Muscle of back (tissue), 13 donors: ENCODE measurements at places on chromosomes 6 and 20. TPM values are rescaled to one million over a fixed set of nuclear protein-coding genes. Genes with fewer than 3 reads are reported as not detected.

HUS1B gene
- 0.30 TPM for polyA plus RNA-seq

DNA sequence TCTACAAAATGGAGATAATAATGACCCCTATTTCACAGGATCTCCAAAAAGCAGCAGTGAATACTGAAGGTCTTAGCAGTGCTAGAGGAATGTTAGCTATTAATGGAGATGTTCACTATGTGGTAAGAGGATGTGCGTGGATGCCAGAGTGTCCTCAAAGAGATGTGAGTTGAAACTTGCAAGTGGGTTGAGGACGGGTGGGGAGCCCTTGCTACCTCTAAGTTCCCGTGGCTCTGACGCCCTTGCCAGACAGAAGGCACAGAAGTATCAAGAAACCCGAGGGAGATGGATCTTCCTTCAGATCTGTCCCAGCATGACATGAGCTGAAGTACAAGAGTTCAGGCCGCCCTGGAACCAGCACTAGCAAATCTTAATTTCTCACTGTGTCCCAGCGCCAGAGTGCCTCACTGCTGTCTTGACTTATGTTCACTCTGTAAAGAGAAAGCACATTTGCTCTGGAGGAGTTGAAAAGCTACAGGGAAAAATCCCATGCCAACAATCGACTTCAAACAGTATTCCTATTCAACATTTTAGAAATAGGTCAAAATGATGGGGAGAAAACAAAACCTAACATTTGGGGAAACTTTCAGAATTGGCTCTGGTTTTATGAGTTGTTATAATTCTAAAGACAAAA is 59.5 kb downstream of the FYN start:
- no peak for DNase-seq

DNA sequence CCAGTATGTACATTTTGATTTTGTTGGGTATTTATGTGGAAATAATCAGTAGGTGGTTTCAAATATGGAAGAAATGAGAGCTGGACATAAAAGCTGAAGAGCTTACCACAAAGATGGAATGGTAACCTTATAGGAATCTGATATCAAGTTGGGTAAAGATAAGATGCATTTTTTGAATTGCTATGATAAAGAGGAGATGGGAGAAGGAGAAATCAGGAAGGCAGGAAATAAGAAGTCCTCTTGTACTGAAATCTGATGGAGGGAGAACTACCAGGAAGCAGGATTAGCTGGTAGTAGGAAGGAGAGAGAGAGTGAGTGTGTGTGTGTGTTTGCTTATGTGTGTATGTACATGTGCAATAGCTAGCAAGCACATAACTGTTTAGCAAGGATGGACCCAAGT is 468.4 kb downstream of the PHF3 start:
- DNase-seq: no peak

PSORS1C1 gene
- polyA plus RNA-seq: 2.1 TPM

DNA sequence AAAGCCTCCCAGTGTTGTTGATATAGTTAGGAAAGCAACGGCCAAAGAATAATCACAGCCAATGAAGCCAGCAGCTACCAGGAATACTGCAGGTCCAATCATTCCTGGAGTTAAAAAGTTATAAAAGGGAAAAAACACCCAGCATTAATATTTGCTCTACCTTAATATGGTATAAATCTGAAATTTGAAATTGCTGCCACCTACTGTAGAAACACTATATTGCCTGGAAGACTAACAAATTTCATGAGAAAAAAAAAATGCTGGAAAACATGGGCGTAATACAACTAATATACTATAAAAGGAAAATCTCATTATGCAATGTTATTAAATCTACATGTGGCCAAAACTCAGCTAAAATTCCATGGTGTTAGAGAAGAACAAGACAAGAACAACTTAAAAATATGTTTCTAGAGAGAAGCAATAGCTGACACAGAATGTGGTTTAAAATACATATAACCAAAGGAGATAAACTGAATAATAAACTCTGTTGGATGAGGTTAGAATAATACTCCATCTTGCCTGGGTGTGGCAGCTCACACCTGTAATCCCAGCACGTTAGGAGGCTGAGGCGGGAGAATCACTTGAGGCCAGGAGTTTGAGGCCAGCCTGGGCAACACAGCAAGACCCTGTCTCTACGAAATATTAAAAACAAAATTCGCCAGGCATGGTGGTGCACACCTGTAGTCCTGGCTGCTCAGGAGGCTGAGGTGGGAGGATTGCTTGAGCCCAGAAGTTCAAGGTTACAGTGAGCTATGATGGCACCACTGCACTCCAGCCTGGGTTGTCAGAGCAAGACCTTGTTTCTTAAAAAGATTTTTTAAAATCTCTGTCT is 43.1 kb downstream of the SLC17A5 start:
- peak; percentile 59 for DNase-seq

SEL1L2 gene
- polyA plus RNA-seq: not detected

DNA sequence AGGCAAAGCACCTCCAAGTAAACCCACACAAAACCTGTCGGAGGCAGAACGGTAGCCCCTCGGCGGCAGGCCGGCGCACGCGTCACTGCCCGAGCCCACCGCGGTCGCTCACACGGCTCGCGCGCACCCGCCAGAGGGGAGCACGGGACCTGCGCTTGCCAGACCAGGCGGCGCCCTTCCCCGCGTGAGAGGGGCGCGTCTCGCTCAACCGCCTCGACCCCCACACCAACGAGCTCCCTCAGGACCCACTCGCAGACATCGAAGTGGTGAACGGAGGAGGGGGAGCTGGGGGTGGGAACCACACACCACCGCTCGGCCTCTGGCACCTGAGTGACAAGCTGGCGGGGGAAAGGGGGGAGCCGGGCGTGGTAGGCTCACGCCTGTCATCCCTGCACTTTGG is 1513.4 kb upstream of the DEFB115 start:
- DNase-seq: no peak

DNA sequence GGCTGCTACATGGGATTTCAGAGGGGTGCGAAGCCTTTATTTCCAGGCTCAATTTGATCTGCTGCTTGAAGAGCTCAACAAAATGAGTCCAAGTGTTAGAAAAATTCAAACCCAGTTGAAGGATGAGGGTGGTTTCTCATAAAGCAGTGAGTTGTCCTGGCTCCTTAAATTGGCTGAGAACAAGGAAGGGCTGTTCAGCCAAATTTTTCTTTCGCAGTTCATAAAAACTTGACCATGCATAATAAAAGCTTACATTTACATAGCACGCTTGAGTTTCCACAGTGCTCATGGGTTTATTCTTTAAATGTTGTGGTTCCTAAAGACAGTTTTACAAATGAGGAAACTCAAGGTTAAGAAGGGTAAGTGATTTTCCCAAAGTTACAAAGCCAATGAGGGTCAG is 174.4 kb upstream of the FOXA2 start:
- DNase-seq: peak; percentile 27

FOXQ1 gene
- 0.12 TPM for polyA plus RNA-seq

DNA sequence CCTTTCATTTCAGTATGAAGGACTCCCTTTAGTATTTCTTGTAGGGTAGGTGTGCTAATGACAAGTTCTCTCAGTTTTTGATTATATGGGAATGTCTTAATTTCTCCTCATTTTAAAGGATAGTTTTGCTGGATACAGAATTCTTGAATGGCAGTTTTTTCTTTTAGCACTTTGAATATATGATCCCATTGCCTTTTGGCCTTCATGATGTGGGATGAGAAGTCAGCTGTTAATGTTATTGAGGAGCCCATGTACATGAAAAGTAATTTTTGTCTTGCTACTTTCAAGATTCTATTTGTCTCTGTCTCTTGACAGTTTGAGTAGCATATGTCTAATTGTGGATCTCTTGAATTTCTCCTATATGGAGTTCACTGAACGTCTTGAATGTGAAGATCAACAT is 30.9 kb downstream of the RSPH3 start:
- DNase-seq: no peak

MOG gene
- not detected for polyA plus RNA-seq

- DNase-seq: no peak
Observed at GRCh38 chr6:155778336-155778735, 322.7 kb upstream of the NOX3 start.

DNA sequence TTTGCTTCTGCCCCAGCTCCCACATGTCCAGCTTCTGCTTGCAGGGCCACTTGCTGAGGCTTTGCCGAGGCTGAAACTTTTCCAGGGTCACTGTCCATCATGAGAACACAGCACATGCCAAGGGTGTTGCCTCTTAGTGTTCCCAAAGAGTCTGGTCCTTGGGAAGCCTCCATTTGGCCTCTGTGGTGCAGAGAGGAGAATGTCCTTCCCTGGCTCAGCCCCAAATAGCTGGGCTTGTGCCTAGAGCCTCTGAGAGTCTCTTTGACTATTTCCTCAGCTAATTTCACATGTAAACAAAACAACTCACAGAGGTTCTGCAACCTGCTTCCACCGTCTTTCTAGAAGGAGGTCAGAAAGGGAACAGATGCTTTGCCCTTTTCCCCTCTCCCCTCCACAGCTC is 40.4 kb upstream of the RAB23 start:
- DNase-seq: peak; percentile 70

- DNase-seq: no peak
Observed at GRCh38 chr6:29720863-29721262, 2.4 kb upstream of the HLA-F start.

EBF4 gene
- polyA plus RNA-seq: 5.1 TPM

DNA sequence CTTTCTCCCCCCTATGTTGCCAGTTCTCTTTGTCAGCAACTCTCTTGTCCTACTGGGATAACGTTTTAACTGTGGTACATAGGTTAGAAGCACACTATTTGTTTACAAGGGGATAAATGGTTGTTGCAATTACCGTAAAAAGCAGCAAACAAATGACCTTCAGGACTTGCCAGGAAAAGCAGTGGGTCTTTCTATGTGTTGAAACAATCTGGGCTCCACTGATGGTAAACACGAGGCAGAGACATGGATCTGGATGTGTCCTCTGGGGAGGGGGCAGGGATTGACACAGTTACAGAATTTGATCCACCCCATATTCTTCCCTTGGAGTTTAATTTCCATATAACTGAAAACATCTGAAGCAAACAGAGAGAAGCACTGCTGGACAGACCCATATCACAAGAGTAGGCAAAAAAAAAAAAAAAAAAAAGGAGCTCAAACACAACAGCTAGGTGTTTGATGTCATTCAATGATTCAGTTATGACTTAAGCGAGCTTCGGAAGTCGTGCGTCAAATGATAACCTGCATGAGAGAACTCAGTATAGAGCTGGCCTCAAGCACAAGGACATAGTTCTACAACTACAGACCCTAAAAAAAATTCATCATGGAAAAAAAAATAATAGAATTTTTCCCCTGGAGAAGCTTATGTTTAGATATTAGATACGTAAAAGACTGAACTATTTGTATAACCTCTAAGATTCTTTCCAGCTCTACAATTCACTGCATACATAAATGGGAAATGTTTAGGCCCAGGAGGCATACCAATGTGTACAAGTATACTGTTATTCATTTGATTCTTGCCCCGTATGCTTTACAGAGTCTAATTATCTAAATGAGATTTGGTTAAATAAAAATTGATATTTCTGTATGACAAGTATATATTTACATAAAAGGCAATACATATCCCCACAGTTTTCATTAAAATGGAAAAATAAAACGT is 127.7 kb downstream of the ALDH8A1 start:
- DNase-seq: peak; percentile 55

- DNase-seq: no peak
Observed at GRCh38 chr6:34576286-34576955, 20.3 kb upstream of the SPDEF start.

DNA sequence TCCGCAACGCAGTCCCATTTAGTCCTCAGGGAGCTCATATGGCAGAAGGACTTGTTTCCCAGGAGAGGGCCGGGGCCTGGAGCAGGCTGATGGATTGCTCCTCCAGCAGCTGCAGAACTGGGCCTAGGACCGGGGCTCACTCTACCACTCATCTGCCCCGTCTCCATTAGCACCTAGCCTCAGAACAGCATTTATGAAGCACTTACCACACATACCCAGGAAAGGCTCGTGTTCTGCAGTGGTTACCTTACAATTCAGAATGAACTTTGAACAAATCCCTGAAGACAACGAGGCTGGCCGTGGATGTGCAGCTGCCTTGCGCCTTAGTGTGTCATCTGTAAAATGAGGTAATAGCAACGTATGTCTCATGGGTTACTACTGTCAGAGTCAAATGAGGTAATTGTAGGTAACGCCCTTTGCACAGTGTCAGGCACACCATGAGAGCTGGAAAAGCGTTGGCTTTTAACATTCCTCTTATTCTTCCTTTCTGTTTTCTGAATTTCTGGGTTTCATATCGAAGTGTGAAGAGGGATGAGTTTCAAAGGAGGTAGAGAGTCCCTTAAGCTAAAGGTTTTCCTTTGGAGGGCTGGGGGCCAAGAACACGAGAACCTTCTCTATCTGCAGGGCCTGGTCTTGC is 46.3 kb upstream of the CD93 start:
- DNase-seq: no peak

ABT1 gene
- polyA plus RNA-seq: 9.9 TPM

- no peak for DNase-seq
Observed at GRCh38 chr6:45441851-45442453, 64.2 kb upstream of the SUPT3H start.

SYTL3 gene
- 6.8 TPM for polyA plus RNA-seq

GRCh38 chr20:8018958-8019245 is 659 bp downstream of the TMX4 start:
- DNase-seq: no peak

DNA sequence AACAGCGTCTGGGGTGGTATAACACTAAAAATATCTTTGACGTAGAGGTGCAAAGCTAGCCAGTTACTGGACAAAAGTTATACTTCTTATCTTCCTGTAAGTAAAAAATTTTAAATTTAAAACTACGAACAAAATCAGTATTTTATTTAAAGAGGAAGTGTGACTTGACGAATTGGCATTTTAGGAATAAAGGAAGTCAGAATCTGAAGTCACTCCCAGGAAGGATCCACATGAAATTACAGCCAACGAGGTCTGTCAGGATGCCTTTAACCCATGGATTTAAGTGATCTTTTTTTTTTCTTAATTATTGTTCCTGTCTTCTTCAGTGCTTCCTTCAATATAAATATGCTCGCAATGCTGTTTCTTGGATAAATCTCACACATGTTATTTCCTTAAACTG is 27.2 kb upstream of the SNX9 start:
- no peak for DNase-seq

DNA sequence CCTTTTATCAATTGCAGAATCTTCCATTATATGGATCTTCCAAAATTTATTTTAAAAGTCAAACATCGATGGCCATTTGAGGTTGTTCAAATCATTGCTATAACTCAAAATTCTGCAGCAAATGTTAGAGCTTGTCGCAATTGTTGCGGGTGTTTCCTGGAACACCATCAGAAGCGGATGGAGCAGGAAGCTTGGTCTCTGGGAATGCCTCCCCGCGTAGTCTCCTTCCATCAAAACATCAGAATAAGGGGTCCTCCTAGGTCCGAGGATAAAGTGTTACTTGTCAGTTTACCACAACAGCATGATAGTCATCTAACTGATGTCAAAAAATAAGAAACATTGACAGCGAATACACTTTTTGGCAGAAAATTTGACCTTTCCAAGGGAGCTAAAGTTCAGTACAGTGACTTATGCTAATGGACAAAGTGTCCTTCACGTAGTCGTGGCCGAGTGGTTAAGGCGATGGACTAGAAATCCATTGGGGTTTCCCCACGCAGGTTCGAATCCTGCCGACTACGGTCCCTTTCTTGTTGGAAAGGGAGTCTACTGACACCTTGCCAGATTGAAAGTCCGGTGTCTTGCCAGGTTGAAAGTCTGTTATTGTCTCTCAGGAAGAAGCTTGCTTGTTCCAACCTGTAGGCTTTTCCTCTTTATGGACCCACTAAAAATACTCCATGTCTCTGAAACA is 59.0 kb upstream of the ZNF184 start:
- DNase-seq: no peak

RNF182 gene
- polyA plus RNA-seq: 1.1 TPM
